ENCODE measurements at places on chromosomes 6 and 20.

GRCh38 chr6:35392773-35393672 lies 50.7 kb downstream of the PPARD start:
- no peak for DNase-seq

DNA sequence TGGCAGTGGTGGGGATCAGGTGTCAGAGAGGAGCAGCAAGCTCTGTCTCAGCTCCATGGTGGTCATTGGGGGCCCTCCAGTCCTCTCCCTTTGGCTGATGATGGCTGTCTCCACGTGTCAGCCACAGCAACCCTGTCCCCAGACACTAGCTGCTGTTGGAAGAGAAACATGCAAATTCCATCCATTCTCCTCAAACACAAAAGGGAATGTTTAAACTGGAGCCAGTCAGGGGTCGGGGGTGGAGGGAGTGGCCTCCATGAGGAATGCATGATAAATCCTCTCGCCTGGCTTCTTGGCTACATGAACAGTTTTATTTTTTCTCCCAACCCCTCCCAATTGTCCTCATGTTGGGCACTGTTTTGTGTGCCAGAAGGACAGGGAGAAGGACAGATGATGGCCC lies 86.4 kb downstream of the EDN3 start:
- DNase-seq, result no peak

DNA sequence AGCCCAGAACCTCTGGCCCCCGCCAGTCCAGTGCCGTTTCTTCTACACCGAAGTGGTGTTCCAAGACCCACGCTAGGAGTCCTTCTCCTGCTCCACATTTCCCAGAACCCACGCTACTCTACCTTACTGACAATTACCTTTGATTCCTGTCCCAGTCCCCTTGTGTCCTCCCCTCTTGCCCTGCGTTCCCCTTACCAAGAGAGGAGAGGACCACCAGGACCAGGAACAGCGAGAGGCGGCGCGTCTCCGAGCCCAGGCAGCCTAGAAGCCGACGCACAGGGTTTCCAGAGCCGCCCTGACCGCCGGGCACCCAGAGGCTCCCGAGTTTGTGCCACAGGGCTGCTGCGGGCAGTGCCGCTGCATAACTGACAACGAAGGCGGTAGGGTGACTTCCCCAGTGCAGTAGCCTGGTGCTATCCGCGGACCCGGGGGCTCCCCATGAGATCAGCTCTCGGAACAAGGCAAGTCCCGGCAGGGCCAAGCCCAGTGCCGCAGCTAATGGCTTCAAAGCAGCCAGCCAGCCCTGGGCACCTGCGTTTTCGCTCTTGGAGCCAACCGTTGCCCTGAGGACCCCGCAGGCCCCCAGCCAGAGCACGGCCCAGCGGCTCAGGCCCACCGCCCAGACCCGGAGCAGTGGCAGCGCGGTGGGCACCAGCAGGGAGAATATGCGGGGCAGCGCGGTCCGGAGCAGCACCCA lies 512 bp downstream of the TAP1 start:
- no peak for DNase-seq

DNA sequence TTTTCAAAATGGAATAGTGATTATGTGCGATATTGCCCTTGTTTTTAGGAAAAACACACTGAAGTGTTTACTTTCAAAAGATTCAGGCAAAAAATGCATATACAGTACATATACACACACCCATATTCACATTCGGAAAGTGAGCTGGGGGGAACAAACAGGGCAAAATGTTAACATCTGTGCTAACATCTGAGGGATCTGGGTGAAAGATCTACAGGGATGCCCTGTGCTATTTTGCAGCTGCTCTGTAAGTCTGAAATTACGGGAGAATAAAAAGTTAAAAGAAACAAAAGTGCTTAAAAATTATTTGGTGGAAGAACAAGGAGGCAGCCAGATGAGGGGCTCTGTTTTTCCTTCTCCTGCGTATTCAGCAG lies 860 bp downstream of the CST3 start:
- DNase-seq, result no peak

DNA sequence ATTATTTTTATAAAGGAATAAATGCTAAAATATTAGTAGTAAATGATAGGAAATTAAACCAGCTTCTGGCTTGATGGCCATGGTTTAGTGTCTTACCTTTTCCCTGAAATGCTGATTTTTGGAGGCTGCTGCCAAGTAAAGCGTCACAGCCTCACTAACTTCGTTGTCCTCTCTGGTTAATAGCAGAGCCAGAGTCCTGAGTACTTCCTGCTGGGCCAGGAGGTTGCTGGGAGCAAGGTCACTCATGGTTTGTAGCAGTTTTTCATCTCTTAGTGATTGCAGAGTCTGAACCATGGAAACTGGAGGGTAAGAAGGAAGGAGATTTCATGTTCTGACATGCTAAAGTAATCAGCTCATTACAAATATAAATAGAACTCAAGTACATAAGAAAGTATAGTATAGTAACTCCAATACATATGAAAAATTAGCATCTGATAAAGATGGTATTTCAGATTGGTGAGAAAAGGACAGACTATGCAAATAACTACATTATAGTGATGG lies 26.5 kb upstream of the ARMH2 start:
- no peak for DNase-seq

GRCh38 chr6:123803504-123804013 lies at the start of gene NKAIN2:
NKAIN2 (plus strand) TSS chr6:123803865.
- DNase-seq, result no peak

DNA sequence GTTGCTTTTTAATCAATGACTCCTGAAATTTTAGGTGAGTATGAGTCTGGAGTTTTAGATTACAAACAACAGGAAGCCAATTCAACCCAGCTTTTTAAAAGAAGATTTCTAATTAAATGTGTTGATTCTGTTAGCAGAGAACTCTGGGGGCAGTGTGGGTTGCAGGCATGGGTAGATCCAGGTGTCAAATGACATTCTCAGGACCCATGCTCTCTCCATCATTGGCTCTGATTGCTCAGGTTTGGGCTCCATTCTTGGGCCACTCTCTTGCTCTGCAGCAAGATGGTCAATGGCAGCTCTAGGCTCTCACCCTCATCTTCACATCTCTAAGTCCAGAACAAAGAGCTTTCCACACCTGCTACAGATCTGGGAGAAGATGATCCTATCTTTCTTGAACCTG lies 463.7 kb downstream of the PREX1 start:
- no peak for DNase-seq

DNA sequence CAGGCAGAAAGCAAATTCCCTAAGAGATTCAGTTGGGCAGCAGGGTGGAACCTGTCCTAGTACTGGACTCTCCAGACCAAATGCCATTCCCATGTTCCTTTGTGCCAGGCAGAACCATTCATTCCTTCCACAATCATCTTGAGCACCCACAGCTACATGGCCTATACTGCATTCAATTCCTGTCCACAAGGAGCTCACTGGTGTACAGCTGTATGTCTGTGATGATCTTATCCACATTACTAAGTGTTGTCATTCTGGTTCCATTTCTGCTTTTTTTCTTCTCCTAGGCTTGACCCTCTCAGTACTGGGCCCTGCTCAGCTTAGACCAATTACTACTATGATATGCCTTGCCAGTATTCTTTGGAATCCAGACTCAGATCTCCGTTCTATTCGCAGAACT lies 27.5 kb downstream of the MAN1A1 start:
- DNase-seq, result no peak

- no peak for DNase-seq
Observed at GRCh38 chr6:130841128-130841728, 14.0 kb downstream of the SMLR1 start.

- no peak for DNase-seq
Observed at GRCh38 chr6:116616737-116617053, 416 bp downstream of the RSPH4A start.

DNA sequence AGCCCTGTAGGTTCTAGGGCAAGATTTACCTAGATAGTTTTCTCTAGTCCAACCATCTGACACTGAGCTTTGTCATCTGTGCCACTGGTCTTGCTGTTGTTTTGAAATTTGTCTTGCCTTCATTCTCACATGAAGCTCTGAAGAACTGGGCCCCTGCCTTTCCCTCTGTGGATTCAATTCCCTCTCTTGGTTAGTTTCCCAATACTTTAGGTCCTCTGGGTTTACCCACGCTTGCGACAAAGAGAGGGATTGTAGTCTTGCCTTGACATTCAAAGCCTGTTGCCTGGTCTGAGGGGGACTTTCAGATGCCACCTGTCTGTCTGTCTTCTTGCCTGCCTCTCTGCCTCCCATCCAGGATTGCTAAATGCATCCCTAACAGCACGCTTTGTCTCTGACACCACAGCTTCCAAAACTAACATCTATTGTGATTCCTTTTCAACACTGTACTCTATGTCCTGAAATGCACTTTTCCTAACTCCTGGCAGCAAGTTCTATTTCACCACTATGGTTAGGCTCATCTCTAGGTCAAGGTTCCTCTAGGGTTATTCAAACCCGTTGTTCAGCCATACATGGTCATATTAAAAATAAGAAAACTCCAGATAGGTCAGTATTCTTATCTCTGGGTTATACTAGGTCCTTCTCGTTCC lies 25.5 kb upstream of the MANEA start:
- DNase-seq, result no peak

DNA sequence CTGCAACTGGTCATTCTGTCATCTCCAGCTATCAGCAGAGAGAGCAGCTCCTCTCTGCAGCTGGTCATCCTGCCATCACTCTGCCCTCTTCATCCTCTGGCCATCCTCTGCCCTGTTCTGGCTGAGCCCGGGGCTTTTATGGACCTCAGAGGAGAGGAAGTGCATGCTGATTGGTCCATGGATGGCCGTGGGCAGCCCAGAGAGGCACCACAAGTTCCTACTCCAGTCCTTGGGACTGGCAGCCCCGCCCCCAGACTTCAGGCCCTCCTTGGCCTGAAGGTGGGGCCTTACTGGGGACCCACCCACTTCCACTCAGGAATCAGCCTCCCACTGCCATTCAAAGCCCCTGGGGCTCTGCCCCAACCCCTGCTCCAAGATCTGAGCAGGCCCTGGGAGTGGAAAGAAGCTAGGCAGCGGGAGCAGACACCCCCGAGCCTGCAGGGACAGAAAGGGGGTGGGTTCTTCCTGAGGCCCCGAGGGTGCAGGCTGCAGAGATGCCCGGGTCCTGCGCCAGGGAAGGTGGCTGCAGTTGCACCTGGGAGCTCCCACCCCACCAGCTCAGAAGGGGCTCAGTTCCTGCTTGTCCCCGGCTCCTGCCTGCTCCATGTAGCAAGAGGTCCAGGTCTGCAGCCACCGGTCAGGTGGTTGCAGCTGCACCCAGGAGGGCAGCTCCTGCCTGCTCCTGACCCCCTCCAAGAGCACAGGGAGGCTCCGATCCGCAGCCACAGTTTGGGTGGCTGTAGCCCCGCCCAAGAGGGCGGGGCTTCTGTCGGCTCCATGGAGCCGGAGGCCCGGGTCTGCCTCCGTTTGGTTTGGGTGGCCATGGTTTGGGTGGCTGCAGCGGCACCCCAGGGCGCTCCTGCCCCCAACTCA lies 34.1 kb upstream of the HMGA1 start:
- no peak for DNase-seq

- DNase-seq, result no peak
Observed at GRCh38 chr6:77205936-77206335, 257.4 kb downstream of the HTR1B start.

GRCh38 chr6:19268718-19269117 lies 568.5 kb upstream of the ID4 start:
- DNase-seq, result no peak

- DNase-seq, result no peak
Observed at GRCh38 chr6:34509782-34510181, 43.9 kb downstream of the PACSIN1 start.

DNA sequence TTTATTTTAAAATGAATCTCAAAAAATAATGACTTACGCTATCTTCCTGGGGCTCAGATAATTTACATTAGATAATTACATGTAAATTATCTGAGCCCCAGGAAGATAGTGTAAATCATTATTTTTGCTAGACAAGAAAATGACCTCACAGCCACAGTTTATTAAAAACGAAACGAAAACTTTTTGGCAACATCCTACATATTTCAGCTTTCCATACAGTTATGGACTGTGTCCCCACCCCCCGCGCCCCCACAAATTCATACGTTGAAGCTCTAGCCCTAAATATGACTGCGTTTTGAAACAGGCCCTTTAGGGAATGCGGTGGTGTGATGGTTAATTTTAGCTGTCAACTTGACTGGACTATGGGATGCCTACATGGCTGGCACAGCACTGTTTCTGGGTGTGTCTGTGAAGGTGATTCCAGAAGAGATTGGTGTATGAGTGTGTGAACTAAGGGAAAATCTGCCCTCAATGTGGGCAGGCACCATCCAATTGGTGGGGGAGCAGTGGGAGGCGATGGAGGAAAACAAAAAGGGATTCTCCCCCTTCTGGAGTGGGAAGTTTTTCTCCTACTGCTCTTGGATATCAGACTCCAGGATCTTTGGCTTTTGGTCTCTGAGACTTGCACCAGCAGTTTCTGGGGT lies 52.6 kb downstream of the TRPC4AP start:
- DNase-seq, result no peak

DNA sequence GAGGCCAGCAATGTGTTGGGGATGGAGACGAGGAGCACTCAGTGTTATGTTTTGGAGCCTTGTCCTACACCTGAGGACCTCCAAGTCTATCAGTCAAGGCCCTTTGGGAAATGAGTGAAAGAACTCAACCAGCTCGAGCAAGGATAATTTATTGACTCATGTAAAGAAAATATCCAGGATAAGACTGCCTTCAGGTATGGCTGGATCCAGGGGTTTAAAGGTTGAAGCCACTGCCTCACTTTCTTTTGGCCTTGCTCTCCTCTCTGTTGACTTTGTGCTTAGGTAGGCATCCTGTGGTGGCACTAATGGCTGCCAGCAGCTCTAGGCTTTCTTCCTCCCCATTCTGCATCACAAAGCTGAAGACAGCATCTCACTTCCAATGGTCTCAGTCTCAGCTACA lies 66.3 kb upstream of the ZNFX1 start:
- DNase-seq, result no peak

- no peak for DNase-seq
Observed at GRCh38 chr6:42042108-42042507, 8.2 kb upstream of the TAF8 start.

DNA sequence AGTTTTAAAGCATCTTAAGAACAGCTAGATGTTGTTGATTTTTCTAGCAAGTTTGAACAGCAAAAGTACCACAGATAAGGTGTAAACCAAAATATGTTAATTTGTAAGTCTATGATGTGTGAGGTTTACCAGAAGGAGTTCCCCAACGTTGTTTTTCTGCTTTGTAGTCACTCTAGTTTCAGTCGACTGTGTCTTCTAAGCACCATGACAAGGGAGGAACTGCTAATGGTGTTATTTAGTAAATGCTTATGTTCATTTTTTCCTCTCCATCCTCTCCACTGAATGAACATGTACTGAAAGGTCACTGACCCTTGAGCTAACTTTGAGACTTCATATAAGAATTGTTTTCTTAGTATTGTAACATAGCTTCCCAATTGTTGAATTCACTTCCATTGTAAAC lies 3.0 kb downstream of the ENPP3 start:
- no peak for DNase-seq

- no peak for DNase-seq
Observed at GRCh38 chr6:1131285-1132079, 180.4 kb upstream of the FOXQ1 start.

DNA sequence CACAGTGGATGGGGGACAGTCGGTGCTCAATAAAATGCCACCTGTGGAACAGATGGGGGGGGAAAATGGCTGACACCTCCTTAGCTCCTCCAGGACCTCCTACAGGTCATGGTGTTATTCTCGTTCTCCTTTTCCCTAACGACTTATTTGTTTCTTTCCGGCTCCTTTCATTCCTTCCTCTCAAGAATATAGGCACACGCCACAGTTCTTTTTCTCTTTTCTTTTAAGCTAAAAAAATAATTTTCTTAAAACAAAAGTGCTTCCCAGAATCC lies 1.4 kb upstream of the RNASET2 start:
- no peak for DNase-seq

- no peak for DNase-seq
Observed at GRCh38 chr6:170057961-170058877, 232.7 kb downstream of the DLL1 start.

All from activated CD8-positive, alpha-beta memory T cell treated with anti-CD3 and anti-CD28 coated beads for 1 hour (primary cell).